Activated T-cell treated with anti-CD3 and anti-CD28 coated beads, Interleukin-2, amount 50 U/mL, for 1 hour (primary cell): ENCODE measurements at places on chromosomes 1 and 21.

- no peak for DNase-seq
Observed at GRCh38 chr1:233432916-233433315, 105.4 kb downstream of the MAP3K21 start.

DNA sequence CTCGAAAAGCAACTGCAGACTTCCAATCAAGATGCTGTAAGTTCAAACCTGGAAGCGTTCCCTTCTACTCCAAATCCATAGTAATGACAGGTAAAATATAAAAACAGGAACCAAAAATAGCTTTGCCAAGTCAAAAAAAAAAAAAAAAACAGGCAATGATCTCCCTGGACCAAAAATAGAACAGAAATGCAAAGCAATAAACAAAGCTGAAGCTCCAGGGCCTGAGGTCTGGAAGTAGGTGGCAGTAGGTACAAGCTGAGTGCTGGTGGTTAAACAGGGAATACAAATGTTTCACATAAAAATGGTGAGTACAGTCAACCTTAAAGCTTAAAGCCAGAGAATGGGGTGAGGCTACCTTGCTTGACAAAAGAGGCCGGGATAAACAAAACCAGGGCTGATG, 610.8 kb downstream of the SMYD3 start:
- no peak for DNase-seq

DNA sequence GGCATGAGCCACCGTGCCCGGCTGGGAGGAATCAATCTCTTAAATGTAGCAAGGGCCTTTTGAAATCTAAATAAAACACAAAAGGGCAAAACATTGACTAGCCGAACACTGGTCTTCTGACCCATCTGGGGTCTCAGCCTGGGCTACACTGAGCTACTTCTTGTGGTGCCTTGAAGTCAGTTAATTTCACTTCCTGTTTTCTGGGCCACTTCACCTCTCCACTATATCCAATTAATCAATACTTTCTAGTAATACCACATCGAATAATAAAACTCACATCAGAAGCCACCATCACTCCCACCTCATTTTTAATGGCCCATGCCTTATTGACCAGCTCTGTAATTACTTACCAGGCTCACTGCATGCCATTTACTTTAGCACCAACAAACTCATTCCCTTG, 138.0 kb upstream of the SAMSN1 start:
- no peak for DNase-seq

GRCh38 chr1:170267317-170267716, 121.6 kb downstream of the NTMT2 start:
- no peak for DNase-seq

DNA sequence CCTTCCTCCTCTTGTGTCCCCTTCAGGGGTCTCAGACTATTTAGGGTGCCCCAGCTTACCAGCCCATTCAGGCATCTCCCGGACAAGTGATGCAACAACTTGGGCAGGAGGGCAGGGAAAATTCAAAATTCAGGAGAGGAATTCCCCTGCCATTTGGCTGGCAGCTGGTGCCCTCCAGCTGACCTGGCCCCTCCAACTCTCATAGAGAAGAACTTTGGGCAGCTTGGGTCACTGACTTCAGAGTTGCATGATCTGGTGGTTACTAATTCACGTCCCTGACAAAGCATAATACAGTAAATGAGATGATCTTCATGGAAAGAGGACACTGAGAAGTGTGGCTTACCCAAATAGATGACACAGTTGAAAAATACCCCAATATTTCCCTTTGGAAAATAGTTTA, at the start of gene FCAMR:
TSS of gene FCAMR (minus strand) at position 15 of the 400 bp plus-strand sequence. CDS start 335 bp downstream, outside the sequence.
- no peak for DNase-seq

DNA sequence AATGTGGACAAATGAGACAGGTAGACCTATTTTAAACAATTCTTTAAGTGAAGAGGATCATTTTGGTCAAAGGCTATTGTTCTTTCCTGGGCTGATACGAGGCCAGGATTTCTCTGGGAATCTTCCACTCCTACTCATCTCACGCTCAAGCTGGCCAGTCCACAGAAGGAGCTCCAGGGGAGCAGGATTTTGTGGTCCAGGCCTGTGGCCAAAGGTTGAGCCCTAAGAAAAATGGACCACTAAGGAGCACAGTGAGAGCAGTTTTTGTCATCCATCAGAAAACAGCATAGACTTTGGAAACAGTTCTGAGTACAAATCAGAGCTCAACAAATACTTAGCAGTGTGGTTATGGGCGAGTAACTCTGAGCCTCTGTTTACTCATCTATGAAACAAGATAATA, 260.2 kb upstream of the RUNX1 start:
- DNase-seq, result no peak

GRCh38 chr1:158272681-158273080, 17.0 kb upstream of the CD1C start:
- no peak for DNase-seq

- no peak for DNase-seq
Observed at GRCh38 chr1:204725821-204726448, 40.4 kb upstream of the LRRN2 start.
